ENCODE measurements at places on chromosomes 6 and 20. TPM values are rescaled to one million over a fixed set of nuclear protein-coding genes. Genes with fewer than 3 reads are reported as not detected.

DNA sequence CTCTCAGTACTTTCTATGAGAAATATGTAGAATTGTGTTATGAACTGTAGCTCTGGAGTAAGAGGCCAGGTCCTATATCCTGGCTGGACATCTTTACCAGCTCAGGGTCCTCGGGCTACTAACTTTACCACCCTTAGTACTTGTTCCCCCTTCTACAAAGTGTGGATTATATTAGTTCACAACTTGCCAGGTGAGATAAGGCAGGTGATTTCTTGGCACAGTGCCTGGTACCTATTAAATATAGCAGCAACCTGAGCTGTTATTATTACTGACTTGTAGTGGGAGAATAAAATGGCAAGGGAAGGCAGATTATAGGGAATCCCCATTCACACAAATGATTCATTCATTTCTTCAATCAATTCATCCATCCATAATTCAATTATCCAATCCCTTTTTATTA lies 150.1 kb downstream of the DOK5 start:
- DNase-seq, result no peak

DNA sequence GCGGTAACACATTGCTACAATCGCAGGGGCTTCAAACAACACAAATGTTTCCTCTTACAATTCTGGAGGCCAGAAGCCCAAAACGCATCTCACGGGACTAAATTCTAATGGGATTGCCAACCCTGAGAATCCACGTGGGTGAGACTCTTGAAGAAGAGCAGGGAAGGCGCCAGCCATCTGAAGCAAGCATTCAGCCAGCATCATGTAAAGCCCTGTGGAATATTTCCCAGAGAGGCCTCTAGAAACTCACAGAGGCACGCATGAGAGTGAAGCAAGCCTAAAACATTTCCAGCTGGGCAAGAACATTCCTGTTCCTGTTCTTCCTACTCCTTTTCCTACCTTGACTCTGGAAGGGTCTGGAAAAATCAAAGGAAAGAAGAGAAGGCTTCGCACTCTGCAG lies 19.6 kb upstream of the FNDC1 start:
- DNase-seq, result no peak

The ZNF391 gene
- 8.3 TPM for total RNA-seq

GRCh38 chr6:7786214-7786661 lies 60.3 kb downstream of the BMP6 start:
- no peak for DNase-seq

The C6orf89 gene
- total RNA-seq, result 36.9 TPM

Data from MCF 10A (cell line).